ENCODE measurements at places on chromosomes 11 and 22.

DNA sequence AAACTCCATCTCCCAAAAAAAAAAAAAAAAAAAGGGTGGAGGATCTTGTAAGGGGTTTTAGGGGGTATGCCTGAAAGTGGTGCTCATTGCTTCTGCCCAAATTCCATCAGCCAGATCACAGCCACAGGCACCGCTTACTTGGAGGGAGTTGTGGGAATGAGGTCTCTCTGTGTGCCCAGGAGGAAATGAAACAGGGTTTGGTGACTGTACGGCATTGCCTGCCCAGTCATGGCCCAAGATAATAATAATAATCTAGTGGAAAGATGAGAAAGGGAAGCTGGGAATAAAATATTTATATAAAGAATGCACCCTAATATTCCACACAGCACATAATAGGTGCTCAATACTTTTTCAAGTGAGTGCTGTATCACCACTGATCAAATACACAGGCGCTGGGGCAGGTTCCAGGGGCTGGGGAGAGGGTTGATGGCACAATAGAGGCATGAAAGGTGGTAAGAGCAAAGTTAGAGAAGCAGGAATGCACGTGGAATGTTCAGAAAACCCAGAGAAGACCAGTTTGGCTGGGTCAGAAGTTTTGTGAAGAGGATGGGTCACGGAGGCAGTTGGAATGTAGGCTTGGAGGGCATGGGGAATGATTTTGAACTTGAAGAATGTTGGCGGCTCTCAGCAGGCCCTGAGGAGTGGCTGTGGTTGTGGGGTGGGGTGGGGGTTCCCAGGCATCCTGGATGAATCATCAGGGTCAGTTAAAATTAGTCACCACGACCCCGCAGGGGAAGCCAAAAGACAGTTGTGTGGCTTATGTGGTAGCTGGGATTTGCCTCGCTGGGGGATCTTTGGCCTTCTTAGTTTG, 12.5 kb upstream of the MB start:
- DNase-seq = peak; percentile 73

GRCh38 chr11:9617940-9618339, 44.5 kb downstream of the WEE1 start:
- DNase-seq = no peak

- no peak for DNase-seq
Measured at GRCh38 chr11:92154110-92154509, 70.5 kb upstream of the FAT3 start.

DNA sequence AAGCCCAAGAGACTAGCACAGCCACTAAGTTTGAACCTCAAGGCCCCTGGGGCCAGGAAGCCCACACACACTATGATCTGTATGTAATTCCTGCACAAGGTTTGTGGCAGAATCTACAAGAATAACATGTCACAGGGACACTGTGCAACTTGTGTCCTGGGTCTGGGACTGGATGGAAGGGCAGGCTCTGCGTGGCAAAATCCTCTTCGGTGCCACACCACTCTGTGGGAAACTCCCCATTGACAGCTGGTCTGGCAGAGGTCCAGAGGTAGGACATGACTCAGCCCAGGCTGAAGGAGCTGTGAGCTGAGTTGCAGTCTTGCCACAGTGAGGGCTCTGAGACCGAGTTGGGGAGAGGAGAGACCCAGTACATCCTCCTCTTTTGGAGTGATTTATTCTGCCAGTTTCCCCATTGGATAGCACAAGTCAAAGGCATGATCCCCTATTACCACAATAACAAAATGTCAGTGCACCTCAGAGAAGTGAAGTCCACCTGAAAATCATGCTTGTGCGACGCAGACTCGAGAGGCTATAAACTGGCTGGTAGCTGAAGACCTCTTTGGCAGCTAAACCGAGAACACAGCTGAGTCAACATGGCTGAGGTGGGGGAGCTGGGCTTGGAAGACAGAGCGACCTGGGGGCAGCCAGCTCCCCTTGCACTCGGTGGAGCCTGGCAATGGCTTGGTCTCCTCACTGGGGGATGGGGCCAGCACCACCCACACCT, 23.3 kb upstream of the SERPIND1 start:
- peak; percentile 49 for DNase-seq

DNA sequence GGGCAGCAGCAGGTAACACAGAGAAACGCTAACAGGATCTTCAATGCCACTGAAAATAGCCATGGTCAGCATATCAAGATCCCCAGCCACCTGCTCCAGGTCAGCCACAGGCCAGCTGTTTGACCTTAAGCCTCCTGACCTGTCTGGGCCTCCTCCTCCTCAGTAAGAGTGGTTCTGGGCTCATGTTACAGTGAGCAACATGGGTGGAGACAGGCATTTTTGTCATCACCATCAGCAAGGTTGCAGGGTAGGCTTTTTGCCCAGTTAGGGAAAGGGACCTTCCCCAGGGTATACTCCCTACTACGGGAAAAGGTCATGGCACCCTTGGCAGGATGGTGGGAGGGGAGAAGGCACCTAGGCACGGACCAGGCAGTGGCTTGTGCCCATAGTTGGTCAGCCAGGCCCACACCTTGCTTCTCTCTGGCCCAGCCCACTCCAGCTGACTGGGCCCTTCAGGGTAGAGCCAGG, 131.8 kb upstream of the PARVA start:
- DNase-seq = no peak

DNA sequence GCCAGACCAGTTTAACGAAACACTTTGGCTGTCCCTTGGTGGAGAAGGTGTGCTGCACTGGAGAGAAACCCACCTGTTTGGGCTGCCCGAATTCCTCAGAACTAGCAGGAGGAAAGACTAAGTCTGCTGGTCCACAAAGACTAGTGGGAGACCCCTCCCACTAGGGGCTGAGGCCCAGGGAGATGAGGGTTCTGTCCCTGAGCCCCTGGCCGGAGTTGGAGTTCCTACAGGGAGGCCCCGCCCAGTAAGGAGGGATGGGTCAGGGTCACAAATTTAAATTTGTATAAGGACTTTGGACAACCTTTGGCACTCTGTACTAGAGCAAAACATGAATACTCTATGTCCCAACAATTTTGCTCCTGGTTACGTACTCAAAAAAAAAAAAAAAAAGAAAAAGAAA, 200.8 kb upstream of the C11orf87 start:
- DNase-seq = no peak

GRCh38 chr11:34433899-34434298, 4.8 kb upstream of the CAT start:
- DNase-seq = no peak

DNA sequence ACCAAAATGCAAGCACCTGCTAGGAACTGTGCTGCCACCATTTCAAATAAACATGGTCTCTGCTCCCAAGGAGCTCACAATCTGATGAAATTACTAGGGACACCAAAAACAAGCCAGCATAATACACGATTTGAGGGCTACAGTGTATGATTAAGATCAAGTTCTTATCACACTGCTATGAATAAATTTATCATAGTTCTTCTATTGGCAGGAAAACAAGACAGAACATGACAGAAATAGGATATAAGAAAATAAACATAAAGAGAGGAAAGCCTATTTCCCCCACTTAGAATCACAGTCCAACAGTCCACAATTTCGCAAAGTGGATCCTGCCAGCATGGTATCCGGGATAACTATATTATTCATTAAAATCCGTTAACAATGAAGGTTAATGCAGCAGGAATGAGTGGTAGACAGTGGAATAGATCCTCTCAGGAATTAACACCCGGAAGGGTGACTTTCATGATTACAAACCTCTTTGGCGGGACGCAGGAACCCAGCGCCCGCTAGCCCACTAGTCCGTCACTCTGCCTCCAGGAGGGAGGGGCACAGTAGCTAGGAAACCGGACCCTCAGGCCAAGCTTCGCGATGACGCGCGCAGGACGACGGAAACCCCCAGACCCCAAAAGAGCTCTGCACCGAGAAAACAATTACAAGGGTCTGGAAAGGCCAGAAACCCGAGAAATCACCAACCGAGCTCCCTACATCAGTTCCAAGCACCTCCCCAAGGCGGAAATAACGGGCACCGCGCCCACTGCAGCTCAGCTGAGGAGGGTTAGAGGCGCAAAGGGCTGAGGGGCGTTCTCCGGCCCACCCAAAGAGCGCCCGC, 607 bp downstream of the CCDC82 start:
- no peak for DNase-seq

DNA sequence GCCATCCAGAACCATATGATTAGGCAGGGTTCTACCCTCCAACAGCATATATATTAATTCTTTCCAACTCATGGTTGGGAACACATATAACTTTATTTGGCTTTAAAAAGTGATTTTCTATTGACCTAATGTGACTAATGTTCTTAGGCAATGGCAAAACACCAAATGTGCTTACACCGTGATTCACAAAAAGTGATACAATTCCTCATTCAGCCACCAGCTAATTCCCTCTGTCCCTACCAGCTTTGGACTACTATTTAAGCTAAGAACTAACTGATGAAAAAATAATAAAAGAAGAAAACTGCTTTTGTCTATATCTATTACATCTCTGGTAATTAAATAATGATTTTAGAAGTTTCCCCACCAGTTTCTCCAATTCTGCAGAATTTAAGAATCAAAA, 4.7 kb downstream of the CTSC start:
- no peak for DNase-seq

DNA sequence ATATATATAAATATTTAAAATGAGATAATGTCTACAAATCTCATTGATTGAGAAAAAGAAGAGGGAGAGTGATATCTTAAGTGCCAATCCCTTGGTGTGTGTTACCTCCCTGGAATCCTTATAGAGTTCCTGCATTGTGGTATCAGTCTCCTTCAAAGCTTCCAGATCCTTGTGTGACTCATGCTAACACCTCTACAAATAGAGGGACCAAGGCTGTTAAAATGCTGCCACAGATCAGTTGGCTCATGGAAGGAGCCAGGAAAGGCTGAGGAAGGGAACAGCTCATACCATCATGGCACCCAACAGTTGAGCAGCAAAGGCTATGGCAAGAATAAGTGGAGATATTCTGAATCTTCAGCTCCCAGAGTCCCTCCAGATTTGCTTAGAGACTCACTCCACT, 163.6 kb upstream of the ISX start:
- DNase-seq = no peak

DNA sequence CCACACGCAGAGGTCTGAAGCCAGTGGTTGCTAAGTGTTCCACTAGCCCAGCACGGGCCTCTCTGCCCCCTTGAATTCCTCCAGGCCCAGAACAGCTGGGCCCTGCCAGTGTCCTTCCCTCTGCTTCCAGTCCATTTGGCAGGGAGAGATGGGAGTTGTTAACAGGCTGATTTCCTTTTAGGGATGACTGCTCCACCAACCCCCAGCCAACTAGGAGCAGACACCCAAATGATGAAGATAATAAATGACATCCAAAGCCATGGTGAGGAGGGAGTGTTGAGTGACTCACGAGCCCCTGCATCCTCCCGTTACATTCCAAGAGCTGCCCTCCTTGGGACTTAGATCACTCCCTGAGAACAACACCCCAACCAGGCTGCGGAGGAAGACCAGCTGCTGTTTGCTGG, 20.6 kb downstream of the PARVA start:
- DNase-seq = no peak

DNA sequence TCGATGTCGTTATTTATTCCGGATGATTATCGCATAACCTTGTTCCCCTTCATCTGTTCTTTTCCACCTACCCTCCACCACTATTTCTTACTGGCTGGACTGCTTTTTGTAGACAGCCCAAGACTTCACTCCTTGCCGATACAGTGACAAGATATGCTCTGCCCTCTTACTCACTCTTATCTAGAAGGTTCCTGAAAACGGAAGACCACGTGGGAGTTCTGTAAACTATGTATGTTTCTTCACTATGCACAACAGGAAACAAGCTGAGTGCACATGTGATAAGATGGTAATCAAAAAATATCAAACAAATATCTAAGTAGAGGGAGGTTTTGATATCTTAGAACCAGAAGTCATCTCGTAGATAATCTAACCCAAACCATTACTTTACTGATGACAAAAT, 122.9 kb upstream of the ARHGAP20 start:
- DNase-seq = no peak

- no peak for DNase-seq
Measured at GRCh38 chr11:27227736-27228135, 135.3 kb downstream of the CCDC34 start.

DNA sequence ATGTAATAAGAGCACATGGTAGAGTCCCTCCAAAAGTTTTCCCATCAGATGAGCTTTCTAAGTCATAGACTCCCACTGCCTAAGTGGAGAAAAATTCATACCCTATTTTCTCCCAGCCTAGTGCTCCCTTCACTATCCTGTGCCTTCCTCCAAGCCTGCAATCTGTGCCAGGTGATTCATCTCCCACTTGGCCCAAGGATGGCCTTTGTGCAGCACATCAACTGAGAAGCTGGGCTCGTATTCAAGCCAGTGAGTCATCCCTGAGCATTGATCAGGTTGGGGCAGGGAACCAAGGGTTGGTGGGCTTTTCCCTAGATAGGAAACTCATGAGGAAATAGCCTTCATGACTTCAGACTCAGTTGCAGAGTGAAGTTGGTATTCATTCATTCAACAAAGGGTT, 64.6 kb downstream of the PANX1 start:
- no peak for DNase-seq

DNA sequence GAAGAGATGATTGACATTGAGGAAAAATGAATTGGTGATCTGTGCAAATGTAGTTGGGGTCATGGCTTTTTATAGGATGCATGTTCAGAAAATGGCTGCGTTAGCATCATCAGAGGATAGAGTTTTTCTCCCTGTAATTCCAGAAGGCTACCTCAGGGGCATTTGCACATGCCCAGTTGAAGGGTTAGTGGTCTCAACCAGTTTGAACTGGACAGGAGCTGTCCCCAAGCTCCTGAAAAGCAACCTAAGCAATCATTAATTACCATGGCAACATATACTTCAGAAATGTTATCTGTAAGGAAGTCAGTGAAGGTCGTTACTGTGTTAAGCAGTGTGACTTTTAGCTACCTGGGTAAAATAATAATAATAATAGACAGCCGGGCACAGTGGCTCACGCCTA, 29.3 kb downstream of the TUG1 start:
- DNase-seq = no peak

DNA sequence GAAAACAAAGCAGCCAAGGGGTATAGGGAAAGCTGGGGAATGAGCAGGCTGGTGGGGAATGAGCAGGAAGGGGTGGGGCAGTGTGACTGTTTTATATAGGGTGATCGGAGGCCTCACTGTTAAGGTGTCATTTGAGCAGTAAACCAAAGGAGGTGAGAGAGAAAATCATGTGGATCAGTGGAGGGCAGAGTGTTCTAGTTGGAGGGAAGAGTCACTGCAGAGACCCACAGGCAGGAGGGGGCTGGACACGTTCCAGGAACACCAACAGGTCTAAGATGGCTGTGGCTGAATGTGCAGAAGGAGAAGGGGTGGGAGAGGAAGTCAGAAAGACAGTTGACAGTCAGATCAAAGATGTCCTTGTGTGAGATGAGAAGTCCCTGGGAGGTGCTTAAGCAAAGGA, 103.8 kb downstream of the ENTHD1 start:
- no peak for DNase-seq

DNA sequence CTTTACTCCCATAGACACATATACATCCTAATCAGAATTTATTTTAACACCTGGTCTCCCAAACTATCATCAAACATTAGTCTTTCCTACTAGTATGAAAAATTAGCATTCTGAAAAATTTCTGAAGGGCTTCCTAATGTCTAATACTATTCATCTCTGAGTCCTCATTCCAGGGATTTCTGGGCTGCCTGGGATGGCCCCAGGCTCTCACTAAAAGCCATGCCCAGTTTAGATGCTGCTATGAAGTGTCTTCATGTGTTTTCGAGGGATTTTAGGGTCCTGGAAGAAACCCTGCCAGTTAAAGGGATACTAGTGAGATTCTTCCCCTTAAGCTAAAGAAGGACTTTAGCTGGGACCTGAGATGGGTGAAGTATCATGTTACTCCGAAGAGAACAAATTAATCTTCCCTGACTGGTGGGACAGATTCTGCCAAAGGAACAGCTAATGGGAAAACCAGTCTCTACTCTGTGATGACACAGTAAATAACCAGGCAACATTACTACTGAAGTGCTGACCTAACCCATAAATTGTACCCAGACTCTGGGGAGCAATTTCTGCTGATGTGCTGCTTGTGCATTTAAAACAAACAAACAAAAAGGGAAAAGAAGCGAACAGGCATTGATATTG, 342.6 kb downstream of the SOX6 start:
- DNase-seq = no peak

All from CD4-positive, alpha-beta T cell treated with Interleukin-4 for 4 hours (primary cell).